ENCODE measurements at places on chromosomes 5 and 9. TPM values are rescaled to one million over a fixed set of nuclear protein-coding genes. Genes with fewer than 3 reads are reported as not detected.

Gene BRINP1
- 5.8 TPM for total RNA-seq

Gene SPATA6L
- total RNA-seq = 1.2 TPM

Gene FOXD4L3
- total RNA-seq = not detected

Gene CDH9
- 0.16 TPM for total RNA-seq

Gene SPATA31C1
- not detected for total RNA-seq

Gene SYK
- not detected for total RNA-seq

Gene C5
- 13.8 TPM for total RNA-seq

Gene PCDHB13
- total RNA-seq = 0.27 TPM

Gene MUSK
- not detected for total RNA-seq

Gene PHF24
- 0.16 TPM for total RNA-seq

Gene FASTKD3
- 12.1 TPM for total RNA-seq

Gene PRDM9
- total RNA-seq = not detected

Gene CRHBP
- total RNA-seq = not detected

Gene ADAMTS16
- total RNA-seq = not detected

Gene ERAP2
- total RNA-seq = 9.6 TPM

Data from fibroblast of the aortic adventitia (primary cell).